ENCODE measurements at places on chromosomes 1 and 21. TPM values are rescaled to one million over a fixed set of nuclear protein-coding genes. Genes with fewer than 3 reads are reported as not detected.

Gene PRKCZ
- total RNA-seq = 56.7 TPM

DNA sequence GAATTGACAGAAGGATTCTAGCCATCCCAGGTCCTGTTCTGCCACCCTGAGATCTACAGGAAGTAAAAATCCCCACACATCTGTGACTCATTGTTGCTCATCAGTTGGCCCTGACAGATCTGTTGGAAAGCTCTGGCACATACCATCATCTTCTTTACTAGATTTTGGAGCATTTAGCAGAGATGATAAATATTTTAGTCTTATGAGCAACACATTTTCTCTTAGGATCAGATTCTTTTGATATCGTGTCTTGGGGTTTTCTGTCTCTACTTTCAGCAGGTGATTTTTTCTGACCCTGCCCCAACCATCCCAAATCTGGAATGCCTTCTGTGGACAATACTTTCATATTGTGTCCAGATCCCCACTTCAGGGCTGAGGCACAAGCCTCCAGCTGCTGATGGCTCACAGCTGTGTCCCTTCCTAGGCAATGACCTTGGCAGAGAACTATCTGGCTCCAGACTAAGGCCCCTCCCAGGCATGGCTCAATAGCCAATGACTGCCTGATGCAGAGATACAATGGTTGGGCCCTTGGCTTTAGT is 102.8 kb downstream of the GDAP2 start:
- no peak overlapping the region for H3K27ac ChIP-seq
- no peaks in the 10 kb centered on the region for H3K27me3 ChIP-seq
- H3K4me3 ChIP-seq = no peak overlapping the region

Gene OR2T35
- not detected for total RNA-seq

Gene WNT3A
- 0.17 TPM for total RNA-seq

GRCh38 chr1:25556791-25557476 is 13.5 kb downstream of the LDLRAP1 start:
- no peaks in the 10 kb centered on the region for H3K27me3 ChIP-seq
- DNase-seq = no peak
- no peak overlapping the region for H3K4me3 ChIP-seq
- H3K36me3 ChIP-seq = no peaks in the 10 kb centered on the region

DNA sequence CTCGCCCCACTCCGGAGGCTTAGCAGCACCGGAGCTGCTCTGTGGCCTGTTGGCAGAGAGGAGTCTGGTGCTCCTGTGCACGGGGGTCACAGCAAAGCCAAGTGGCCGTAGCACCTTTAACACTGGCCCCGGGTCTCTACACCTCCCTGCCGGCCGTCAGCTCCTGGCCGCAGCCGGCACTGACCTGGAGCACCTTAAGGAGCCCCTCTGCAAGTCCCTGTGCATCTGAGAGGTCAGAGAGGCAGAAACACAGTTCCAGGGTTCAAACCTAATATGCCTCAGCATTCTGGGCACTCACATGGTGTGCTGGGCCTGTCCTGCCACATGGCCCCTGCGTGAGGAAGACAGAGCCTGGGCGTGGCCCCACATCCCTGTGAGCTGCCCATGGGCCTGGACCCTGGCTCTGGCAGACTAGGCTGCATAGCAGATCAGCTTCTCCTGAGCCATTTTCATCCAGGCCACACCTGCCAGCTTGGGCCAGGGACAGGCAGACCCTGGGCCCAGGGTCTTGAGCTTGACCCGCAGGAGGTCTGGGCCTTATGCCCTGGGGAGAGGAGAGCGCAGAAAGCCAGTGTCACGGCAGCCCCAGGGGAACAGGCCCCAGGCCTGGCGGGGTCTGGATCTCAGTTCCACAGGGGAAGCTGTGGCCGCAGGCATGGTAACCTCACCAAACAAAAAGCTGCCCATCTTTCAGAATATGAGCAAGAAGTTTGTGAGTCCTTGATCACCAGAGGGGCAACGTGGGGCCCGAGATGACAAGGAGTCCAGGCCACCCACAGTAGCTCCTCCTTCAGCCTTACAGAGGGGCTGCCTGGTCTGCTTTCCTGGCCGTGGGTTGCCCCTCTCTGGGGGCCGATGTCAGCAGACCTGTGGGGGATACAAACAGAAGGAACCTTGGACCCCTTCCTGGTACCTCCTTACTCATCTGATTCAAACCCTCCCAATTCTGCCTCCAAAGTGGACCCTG is 146.0 kb upstream of the COL6A1 start:
- no peaks in the 10 kb centered on the region for H3K36me3 ChIP-seq
- peak overlapping the region; percentile 26 for H3K27ac ChIP-seq
- H3K4me3 ChIP-seq = no peak overlapping the region
- no peaks in the 10 kb centered on the region for H3K4me1 ChIP-seq

GRCh38 chr1:117674521-117675400 is 68.9 kb downstream of the TENT5C start:
- H3K27me3 ChIP-seq = no peaks in the 10 kb centered on the region
- H3K27ac ChIP-seq = no peak overlapping the region
- H3K4me3 ChIP-seq = no peak overlapping the region

Gene MROH9
- total RNA-seq = not detected

GRCh38 chr1:186875896-186876835 is 47.4 kb downstream of the PLA2G4A start:
- peaks cover 8% of the 10 kb centered on the region for H3K4me1 ChIP-seq
- no peak overlapping the region for H3K27ac ChIP-seq
- H3K36me3 ChIP-seq = no peaks in the 10 kb centered on the region
- no peak for DNase-seq
- H3K4me3 ChIP-seq = no peak overlapping the region
- peaks cover 16% of the 10 kb centered on the region for H3K27me3 ChIP-seq

DNA sequence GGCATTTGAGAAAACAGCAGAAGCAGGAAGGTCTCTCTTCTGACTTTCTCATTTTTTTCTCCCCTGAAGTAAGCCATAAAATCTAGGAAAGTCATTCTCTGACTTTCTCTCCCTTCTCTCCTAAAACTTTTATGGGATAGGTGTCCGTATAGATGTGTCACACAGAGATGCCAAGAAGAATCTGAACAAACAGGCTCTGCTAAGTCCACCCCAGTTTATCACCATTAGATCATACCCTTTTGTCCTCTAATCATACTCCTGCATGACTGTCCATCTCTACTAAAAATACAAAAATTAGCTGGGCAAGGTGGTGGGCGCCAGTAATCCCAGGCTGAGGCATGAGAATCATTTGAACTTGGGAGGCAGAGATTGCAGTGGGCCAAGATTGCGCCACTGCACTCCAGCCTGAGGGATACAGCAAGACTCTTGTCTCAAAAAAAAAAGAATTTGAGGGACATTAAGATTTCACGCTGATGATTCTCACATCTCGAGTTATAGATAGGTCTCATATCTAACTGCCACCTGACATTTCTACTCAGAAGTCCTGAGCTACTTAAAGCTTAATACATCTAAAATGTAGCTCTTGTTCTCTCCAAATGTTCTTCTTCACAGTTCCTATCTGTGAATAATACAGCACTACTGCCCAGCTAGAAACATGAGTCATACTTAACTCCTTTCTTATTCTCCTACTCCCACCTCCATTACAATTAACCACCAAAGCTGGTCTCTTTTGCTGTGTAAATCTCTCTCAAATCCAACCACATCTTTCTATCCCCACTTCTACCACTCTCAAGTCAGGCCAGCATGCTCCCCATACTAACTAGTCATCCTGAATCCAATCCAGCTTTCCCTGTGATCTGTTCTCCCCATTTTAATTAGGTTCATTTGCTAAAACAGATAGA is 47.7 kb downstream of the ZNF644 start:
- no peaks in the 10 kb centered on the region for H3K4me1 ChIP-seq
- H3K27ac ChIP-seq = peak overlapping the region; percentile 7
- no peaks in the 10 kb centered on the region for H3K27me3 ChIP-seq
- no peak overlapping the region for H3K4me3 ChIP-seq
- no peak for DNase-seq

GRCh38 chr1:8335246-8335645 is 17.3 kb downstream of the SLC45A1 start:
- no peak overlapping the region for H3K4me3 ChIP-seq
- no peak for DNase-seq
- H3K4me1 ChIP-seq = no peaks in the 10 kb centered on the region
- H3K27me3 ChIP-seq = no peaks in the 10 kb centered on the region

GRCh38 chr1:85090225-85090624 is 41.9 kb upstream of the MCOLN3 start:
- no peaks in the 10 kb centered on the region for H3K36me3 ChIP-seq
- no peak overlapping the region for H3K27ac ChIP-seq
- no peaks in the 10 kb centered on the region for H3K4me1 ChIP-seq
- no peak overlapping the region for H3K4me3 ChIP-seq
- DNase-seq = no peak

DNA sequence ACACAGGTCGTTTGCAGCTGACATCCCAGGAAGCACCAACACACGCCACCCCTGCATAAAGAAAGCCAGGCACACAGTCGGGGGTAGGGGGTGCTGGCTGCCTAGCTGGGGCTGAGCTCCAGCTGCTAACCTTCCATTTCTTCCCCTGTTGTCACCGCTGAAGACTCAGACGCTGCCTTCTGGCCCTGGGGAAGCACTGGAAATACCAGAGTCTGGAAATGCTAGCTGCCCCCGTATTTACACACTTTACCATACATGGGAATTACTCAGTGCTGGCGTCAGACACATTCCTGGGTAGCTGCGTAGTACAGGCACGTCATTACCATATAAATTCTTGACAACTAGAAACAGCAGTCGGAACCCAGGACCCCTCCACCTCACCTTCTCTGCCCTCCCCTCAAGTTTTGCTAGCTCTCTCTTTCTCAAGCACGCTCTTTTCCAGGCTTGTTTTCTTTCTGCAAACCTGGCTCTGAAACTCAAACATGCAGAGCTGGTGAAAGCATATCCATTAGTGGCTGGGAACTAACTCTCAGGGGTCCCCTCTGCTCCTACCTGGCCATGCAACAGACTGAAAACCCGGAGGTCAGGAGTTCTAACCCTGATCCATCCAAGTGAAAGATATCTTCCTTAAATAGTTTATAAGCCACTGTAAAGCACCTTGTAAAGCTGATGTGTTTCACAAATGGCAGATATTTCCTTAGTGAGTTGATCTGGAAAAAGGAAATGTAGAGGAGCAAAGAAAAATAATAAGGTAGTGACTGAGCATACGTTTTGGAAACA is 3.3 kb downstream of the CSRP1 start:
- DNase-seq = peak; percentile 82
- H3K36me3 ChIP-seq = no peaks in the 10 kb centered on the region
- H3K4me1 ChIP-seq = peaks cover 18% of the 10 kb centered on the region

Gene BARHL2
- total RNA-seq = 0.23 TPM

DNA sequence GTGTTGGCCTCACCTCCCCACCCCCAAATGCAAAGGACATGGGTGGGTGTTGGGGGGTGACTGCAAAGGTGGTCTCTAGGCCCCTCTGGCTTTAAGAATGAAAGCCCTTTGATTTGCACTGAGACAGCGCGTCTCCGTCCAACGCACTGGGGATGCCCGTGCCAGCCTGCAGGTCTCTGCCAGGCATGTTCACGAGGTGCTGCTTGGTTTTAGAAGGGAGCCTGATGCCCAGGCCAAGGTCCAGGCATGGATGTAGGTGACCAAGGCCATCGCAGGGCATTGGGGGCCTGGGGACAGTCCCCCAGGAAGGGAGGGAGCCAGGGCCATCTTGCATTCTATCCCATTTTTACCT is 363.6 kb upstream of the VAMP3 start:
- DNase-seq = no peak
- no peaks in the 10 kb centered on the region for H3K36me3 ChIP-seq
- no peak overlapping the region for H3K27ac ChIP-seq
- no peaks in the 10 kb centered on the region for H3K4me1 ChIP-seq
- H3K4me3 ChIP-seq = no peak overlapping the region

Gene RAB42
- total RNA-seq = 2.9 TPM

DNA sequence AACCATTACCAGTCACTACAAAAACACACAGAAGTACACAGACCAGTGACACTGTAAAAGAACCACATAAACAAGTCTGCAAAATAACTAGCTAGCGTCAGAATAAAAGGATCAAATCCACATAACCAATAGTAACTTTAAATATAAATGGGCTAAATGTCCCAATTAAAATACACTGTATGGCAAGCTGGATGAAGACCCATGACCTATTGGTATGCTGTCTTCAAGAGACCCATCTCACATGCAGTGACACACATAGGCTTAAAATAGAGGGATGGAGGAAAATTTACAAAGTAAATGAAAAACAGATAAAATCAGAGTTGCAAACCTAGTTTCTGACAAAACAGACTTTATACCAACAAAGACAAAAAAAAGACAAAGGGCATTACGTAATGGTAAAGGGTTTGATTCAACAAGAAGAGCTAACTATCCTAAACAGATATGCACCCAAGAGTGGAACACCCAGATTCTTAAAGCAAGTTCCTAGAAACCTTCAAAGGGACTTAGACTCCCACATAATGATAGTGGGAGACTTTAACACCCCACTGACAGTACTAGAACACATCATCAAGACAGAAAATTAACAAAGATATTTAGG is 196.9 kb downstream of the TBX15 start:
- no peak overlapping the region for H3K4me3 ChIP-seq
- DNase-seq = no peak
- H3K4me1 ChIP-seq = no peaks in the 10 kb centered on the region
- no peaks in the 10 kb centered on the region for H3K27me3 ChIP-seq
- H3K36me3 ChIP-seq = no peaks in the 10 kb centered on the region
- no peak overlapping the region for H3K27ac ChIP-seq

DNA sequence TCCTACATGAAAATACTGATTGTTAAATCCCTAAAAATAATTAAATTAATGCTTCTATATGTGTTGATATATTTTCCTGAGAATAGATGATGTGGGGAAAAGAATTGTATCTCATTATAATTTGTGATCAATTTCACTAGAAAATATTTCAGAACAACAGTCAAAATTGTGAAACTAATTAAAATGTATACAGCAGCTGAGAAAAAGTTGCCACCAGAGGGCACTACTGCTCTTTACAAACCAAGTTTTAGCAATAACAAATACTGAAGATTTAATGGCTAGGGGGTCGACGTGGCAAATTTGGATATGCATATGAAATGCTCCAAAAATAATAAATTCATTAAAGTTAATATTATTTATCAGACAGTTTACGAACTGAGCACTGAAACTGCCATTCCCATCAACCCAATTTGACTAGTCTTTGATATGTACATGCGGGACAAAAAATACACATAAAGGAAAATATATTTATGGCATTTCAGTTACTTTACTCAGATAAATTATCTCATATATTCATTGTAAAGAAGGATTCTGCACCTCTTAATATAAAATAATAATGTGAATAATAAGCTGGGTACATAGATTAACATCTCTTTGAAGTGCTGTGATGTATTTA is 96.3 kb upstream of the TMPRSS15 start:
- H3K4me3 ChIP-seq = no peak overlapping the region
- DNase-seq = peak; percentile 72
- no peaks in the 10 kb centered on the region for H3K27me3 ChIP-seq

Gene SPRR2A
- total RNA-seq = not detected

Gene RBM11
- 5.4 TPM for total RNA-seq

Gene IQCC
- total RNA-seq = 4.7 TPM

Gene CASQ2
- not detected for total RNA-seq

GRCh38 chr1:208030288-208031091 is 119.6 kb upstream of the CD34 start:
- peaks cover 99% of the 10 kb centered on the region for H3K36me3 ChIP-seq
- no peaks in the 10 kb centered on the region for H3K4me1 ChIP-seq
- no peaks in the 10 kb centered on the region for H3K27me3 ChIP-seq
- no peak for DNase-seq
- no peak overlapping the region for H3K4me3 ChIP-seq

- H3K4me3 ChIP-seq = no peak overlapping the region
- no peaks in the 10 kb centered on the region for H3K27me3 ChIP-seq
Observed at GRCh38 chr21:29133796-29134195, 3.4 kb downstream of the MAP3K7CL start.

Data from endodermal cell (in vitro differentiated cells).